ENCODE measurements at places on chromosomes 16 and 17.

DNA sequence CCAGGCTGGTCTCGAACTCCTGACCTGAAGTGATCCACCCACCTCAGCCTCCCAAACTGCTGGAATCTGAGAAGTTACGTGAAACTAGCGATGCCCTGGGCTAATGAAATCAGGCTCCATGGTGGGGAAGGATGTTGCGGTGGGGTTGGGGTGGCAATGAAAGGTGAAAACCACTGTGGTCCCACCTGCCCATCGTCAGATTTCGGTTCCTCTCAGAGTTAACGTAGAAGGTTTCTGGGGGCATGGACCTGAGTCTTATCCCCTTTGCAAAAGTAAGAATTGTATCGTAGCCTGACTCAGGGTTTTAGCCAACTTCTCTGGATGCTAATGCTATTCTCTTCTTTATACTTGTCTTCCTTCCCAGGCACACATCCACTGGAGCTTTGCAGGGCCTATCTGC lies 402.3 kb downstream of the WWOX start:
- DNase-seq = no peak

- no peak for DNase-seq
These were observed 7.1 kb downstream of the AKAP1 start for GRCh38 chr17:57092171-57092570.

- no peak for DNase-seq
These were observed 51.6 kb upstream of the ETV4 start for GRCh38 chr17:43597624-43598356.

DNA sequence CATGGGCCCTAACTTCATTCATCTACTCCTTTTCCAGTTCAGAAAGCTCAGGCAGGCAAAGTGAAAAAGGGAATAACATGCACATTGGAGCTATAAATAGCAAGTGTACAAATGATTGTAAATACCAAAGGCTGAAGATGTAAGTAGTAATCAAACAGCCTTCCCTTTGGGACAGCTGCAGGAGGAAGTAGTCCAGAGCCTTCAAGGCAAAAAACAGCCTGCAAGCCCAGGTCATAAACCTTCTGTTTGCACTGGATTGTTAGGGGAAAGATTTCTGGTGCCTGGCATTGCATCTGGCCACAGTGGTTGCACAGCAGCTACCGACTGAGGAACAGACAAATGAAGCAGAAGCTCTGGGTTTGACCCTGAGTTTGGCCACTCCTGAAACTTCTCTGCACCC lies 98.6 kb upstream of the PMFBP1 start:
- DNase-seq = no peak

- no peak for DNase-seq
These were observed 47.1 kb upstream of the MYOCD start for GRCh38 chr17:12618557-12618956.

- no peak for DNase-seq
These were observed 40.3 kb downstream of the MARVELD3 start for GRCh38 chr16:71666264-71666663.

DNA sequence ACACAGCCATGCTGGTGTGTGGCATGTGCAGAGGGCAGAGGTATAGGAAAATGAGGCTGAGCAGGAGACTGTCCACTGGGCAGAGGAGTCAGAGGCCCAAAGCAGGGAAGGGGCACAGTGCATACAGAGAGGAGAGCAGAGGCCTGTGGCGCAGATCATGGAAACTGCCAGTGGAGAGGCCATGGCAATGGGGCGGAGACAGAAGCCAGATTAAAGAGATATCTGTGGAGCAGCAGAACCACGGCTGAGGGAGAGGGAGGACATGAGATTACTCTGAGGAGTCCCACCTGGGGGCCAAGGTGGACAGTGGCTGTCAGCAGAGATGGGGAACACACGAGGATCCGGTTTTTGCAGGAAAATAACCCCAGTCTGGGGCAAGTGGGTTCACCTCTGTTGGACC lies 43.3 kb downstream of the RANBP10 start:
- no peak for DNase-seq

DNA sequence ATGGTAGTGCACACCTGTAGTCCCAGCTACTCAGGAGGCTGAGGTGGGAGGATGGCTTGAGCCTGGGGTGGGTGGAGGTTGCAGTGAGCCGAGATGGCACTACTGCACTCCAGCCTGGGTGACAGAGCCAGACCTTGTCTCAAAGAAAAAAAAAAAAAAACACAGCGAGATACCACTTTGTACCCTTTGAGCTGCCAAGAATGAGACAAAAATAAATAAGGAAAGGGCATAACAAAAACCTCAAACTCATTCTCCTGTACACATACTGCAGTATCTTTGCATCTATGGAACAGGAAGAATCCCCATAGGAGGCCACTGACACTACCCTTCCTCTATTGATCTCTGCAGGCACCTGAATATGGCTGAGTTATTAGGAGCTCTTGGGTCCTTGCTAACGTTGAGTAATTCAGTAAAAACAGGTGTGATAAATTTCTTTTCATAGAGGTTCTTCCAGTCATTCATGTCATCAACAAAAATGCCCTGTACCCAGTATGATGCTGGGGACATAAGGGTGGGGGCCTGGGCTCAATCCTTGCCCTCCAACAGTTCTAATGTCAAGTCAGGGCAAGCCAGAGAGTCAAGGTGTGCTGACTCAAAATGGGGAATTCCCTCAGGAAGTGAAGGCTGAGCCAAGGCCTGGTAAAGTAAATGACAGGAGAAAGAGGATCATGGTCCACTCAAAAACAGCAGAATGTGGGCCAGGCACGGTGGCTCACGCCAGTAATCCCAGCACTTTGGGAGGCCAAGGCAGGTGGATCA lies 26.9 kb downstream of the RANBP10 start:
- DNase-seq = no peak

DNA sequence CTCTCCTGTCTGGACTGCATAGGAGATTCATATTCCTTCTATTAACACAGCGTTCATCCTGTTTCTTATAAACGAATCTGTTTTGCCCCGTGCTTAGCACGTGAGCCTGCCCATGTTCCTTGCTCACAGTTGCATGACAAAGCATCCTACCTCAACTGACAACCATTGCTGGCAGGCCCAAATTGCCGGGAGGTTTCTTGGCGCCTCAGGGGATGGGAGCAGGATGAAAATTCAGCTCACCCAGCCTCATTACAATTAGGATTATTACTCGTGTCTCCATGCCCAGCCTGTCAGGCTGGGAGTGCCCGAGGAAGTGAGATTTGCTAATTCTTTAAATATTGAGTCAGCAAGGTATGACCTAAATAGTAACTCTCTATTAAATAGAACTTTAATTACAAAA lies 36.7 kb upstream of the HELZ start:
- DNase-seq = no peak

- DNase-seq = no peak
These were observed 26.6 kb downstream of the ITPRIPL2 start for GRCh38 chr16:19140396-19140795.

GRCh38 chr16:86987746-86988670 lies 329.2 kb downstream of the C16orf95 start:
- no peak for DNase-seq

DNA sequence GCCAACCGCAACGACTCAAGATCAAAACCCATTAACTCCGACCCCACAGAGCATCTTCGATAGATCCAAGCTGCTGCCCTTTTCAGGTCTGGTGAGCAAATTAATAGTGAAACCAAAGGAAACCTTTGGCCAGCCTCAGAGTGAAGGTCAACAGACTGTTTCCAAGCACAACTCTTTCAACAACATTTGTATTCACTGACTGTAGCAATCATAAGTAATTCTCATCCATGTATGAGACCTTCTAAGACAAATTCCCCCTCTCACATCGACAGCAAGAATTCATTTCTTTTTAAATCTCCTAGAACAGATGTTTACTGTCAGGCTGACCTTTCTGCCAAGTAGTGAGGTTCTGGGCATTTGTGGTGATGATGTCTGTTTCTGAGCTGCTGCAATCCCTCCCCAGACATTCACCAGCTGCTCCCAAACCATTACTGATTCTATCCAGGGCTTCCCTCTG lies 64.2 kb downstream of the SLC39A11 start:
- DNase-seq = no peak

DNA sequence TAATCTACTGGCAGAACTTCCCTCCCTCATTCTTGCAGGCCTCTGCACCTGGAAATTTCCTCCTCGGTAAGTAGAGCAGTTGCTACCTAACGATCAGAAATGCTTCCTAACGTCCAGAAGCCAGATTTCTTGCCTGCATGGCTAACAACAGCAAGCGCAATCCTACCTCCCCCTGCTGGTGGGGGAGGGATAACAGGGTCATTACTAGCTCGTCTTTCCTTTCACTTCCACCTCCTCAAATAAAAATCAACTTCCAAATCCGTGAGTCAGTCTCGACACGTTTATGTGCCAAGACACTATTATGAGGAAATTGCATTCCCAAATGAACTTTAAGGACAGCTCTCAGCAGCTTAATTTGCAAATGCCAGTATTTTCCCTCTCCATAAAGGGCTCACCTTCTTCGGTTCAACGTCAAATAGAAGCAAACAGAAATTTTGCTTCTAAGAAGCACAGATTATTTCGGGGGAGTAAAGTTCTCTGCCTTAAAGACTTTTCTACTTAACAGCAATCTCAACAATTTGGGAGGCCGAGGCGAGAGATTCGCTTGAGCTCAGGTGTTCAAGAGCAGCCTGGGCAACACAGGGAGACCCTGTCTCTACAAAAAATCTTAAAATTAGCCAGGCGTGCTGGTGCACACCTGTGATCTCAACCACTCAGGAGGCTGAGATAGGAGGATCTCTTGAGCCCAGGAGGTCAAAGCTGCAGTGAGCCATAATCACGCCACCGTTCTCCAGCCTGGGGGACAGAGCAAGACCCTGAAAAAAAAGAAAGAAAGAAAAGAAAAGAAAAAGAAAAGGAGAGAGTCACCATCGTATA lies 188.6 kb upstream of the PSMD7 start:
- DNase-seq = peak; percentile 13

GRCh38 chr17:31494259-31495021 lies 103.0 kb downstream of the RAB11FIP4 start:
- peak; percentile 77 for DNase-seq

GRCh38 chr17:77842528-77843147 lies 115.9 kb upstream of the TNRC6C start:
- no peak for DNase-seq

GRCh38 chr16:23535901-23536300 lies 21.2 kb downstream of the EARS2 start:
- DNase-seq = no peak

GRCh38 chr16:79284766-79285165 lies 315.8 kb downstream of the MAF start:
- no peak for DNase-seq

DNA sequence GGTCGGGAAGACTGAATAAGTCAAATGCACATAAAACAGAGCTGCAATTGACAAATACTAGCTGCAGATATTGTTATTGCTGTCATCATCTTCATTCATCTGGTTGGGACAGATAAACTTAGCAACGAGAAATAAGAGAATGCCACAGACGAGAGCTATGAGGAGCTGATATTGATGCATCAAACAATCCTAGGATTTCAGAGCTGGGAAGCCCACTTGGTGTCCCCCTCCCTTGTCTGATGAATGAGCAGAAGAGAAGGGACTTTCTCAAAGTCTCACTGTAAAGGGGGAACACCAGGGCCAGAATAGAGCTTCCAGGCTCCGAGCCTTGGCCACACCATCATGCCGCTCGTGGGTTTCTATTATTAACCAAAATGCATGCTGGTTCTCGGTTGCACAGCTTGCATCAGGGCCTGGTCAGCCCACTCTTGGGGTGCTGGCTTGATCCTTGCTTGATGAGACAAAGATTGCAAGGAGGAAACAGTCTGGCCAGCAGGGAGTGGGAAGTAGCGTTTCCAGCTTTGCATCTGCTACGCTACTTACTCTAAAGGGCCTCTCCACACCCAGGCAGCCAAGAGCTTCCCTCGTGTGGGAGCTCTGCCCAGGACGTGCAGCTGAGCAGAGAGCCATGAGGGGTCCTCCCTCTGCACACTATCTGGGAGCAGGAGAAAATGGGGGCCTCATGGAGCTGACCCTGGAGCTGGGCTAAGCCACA lies 28.4 kb upstream of the EMP2 start:
- DNase-seq = no peak

- DNase-seq = peak; percentile 39
These were observed 914 bp downstream of the MAP1LC3B start for GRCh38 chr16:87392821-87393679.

DNA sequence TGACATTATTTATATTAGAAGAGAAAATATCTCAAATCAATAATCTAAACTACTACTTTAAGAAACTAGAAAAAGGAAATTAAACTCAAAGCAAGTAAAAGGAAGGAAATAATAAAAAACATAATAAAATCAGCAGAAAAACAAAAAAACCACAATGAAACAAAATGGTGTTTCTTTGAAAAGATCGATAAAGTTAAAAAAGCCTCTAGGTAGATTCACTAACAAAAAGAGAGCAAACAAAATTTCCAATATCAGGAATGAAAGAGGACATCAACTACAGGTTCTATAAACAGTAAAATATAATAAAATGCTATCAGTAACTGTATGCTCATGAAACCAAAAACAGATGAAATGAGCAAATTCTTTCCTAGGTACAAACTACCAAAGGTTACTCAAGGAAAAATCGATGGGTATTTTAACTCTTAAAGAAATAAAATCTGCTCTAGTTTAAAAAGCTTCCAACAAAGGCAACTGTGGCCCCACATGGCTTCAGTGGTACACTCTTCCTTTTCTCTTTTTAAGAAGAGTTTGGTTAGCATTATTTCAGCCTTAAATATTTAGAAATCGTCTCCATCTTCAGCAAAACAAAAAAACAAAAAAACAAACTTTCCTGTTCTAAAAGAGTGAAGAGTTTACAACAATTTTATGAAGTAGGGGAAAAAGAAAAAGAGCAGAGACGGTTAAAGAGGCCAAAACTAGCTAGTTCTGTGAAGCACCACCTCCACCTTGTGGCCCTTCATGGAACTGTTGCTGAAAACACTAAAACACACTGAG lies 102.2 kb downstream of the TRIM37 start:
- peak; percentile 57 for DNase-seq

GRCh38 chr17:59521465-59522126 lies 43.8 kb upstream of the DHX40 start:
- DNase-seq = peak; percentile 40

GRCh38 chr16:56530872-56531271 lies 11.0 kb upstream of the BBS2 start:
- no peak for DNase-seq

GRCh38 chr16:17331991-17332390 lies 138.8 kb downstream of the XYLT1 start:
- no peak for DNase-seq

GRCh38 chr17:8941520-8941919 lies 24.0 kb downstream of the PIK3R5 start:
- peak; percentile 72 for DNase-seq

GRCh38 chr16:74825016-74825415 lies 50.4 kb upstream of the FA2H start:
- DNase-seq = no peak
